ENCODE measurements at places on chromosomes 12 and 14.

DNA sequence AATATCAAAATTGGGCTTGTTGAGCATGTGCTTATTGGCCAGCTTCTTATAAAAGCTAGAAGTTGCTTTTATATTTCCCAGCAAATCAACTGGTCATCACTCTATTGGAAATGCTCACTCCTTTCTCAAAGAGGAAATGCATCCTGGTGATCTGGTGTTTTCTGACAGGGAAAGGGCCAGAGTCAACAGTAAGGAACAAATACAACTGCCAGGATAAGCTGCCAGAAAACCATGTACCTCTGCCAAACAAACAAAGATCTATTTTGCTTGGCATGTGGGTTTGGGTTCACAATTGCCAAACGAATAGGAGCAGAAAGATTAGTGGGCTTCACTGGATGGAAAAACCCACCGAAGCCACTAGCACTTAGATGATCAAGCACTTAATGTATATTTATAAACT is 126.9 kb upstream of the PDZRN4 start:
- no peak for DNase-seq

DNA sequence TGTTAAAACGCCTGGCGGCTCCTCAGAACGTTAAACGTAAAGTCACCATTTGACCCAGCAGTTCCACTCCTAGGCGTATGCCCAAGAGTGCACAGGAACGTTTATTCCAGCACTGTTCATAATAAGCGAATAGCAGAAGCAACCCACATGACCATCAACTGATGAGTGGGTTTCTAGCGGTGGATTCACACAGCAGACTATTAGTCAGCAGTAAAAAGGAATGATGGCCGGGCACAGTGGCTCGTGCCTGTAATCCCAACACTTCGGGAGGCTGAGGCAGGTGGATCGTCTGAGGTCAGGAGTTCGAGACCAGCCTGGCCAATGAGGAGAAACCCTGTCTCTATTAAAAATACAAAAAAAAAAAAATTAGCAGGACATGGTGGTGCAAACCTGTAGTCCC is 22.4 kb upstream of the FBRSL1 start:
- no peak for DNase-seq

DNA sequence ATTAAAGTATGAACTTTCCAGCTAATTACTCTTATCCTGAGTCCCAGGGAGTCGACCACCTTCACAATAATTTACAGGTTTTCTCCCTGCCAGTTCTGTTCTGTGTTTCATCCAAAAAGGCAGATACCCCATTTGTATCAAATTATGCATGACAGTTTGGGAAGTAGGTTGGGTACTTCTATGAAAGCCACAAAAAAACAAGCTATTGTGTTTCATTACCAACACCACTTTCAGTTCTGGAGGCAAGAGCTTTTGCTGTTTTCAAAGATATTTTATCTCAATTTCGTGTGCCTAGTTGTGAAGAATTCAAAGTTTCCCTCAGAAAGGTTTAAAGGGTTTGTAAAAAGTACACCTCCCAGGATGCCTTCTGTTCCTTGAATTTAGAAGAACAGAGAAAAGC is 557.4 kb downstream of the FLRT2 start:
- DNase-seq: no peak

DNA sequence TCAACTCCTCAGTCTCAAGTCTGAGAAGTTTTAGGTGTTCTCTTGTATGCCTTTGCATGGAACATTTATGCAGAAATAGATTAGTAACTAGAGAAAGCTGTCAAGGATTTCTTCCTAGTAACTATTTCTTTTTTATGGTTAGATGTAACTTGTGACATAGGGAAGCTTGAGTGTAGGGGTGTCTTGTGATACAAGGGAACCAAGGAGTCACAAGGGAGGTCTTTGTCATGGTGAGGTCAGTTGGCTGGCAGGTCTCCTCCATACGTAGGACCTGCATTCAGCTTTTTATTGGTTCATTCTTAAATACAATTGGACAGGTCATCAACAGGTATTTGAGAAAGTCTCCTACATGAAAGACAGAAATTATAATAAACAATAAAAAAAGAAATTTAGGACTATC is 394.0 kb upstream of the CCDC196 start:
- no peak for DNase-seq

- DNase-seq: no peak
These were observed 122.2 kb upstream of the CCDC175 start for GRCh38 chr14:59698793-59699192.

- no peak for DNase-seq
These were observed 235.0 kb downstream of the AACS start for GRCh38 chr12:125300249-125300648.

DNA sequence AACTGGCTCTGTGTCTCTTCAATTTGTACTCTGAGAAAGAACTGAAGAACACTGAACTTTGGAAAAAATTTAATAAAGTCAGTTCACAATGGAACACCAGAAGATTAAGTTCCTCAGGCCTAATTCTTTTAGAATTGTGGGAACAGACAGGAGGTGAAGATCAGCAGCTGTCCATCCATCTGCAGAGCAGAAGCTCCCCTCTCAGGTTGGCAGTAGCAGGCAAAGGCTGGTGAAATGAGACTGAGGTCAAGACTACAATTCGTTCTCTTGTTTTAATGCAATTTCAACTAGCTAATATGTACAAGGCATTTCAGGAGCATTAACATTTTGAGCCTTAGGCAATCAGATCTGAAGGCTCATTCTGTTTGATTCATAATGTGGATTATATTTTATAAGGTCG is 10.3 kb upstream of the TRHDE start:
- no peak for DNase-seq

DNA sequence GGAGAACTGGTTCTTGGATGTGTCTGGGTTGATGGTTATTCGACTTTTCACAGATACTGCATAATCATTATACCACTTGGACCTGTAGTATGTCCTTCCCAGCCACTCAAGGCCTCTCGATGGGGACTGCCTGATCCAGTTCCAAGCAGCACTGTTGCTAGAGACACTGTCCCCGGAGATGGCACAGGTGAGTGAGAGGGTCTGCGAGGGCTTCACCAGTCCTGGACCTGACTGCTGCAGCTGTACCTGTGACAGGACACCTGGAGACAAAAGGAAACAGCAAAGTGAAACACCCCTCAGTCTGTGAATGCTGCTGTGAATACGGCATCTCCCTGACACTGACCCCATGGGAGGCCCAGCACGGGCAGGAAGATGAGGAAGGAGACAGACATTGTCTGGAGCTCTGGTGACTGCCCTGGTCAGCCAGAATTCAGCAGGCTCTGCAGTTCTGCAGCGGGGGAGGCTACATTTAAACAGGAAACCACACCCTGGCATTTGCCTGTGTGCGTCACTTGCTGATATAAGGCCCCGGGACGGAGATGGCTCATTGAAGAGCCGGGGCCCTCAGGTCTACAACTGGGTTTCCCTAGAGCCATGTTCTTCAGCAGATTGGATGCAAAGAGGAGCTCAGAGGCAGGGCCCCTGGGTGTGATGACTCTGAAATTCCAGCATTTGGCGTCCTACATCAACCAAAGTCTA is 413.6 kb downstream of the TMEM121 start:
- no peak for DNase-seq

GRCh38 chr12:47274760-47275159 is 195.0 kb upstream of the AMIGO2 start:
- DNase-seq: no peak

DNA sequence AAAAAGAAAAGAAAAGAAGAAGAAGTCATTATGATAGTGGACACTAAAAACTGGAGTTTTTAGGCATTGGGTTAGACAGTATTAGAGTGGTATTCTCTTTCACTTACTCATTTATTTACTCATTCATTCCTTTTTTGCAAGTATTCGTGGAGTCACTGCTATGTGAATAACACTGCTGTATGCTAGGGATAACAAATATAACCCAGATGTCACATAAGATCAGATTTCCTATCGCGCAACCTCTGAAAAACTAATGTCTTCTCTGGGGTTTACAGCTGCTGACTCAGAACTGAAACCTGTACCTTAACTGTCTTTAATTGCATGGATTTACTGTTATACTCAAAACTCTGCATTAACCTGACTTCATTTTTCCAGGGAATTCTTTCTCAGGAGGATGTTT is 353.7 kb downstream of the LRIG3 start:
- DNase-seq: no peak

GRCh38 chr14:95575840-95576473 is 41.1 kb downstream of the GLRX5 start:
- DNase-seq: no peak

GRCh38 chr14:68401855-68402254 is 391.0 kb downstream of the ZFP36L1 start:
- no peak for DNase-seq

DNA sequence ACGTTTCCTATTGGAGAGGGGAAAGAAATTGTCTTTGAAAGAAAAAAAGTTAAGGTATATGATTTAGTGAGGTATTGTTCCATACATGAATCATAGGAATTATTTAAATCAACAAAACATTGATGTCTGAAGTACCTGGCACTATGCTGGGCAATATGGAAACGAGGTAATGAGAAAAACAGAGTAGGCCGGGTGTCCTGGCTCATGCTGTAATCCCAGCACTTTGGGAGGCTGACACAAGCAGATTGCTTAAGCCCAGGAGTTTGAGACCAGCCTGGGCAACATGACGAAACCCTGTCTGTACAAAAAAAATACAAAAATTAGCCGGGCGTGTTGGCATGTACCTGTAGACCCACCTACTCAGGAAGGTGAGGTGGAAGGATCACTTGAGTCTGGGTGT is 45.9 kb downstream of the AEBP2 start:
- no peak for DNase-seq

- no peak for DNase-seq
These were observed 107.4 kb downstream of the PRICKLE1 start for GRCh38 chr12:42482041-42482747.

DNA sequence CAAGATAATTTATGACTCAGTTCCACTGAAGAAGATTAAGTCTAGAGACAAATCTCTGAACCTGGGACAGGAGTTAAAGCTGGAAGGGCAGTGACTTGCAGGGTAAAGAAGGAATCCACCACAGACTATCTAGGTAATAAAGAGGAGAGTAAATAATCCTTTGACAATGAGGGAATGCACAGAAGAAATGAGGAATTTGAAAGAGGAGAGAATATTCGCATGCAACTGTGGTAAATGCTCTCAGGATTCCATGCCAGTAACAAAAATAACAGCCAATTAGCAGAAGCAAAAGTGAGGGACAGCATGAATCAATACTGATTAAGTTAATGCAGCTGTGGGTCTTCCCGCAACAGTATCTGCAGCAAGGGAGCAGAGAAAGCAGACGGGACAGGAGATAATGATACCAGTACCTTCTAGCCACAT is 77.0 kb downstream of the KITLG start:
- DNase-seq: no peak

- no peak for DNase-seq
These were observed 288.0 kb downstream of the DPF3 start for GRCh38 chr14:72605921-72606220.

DNA sequence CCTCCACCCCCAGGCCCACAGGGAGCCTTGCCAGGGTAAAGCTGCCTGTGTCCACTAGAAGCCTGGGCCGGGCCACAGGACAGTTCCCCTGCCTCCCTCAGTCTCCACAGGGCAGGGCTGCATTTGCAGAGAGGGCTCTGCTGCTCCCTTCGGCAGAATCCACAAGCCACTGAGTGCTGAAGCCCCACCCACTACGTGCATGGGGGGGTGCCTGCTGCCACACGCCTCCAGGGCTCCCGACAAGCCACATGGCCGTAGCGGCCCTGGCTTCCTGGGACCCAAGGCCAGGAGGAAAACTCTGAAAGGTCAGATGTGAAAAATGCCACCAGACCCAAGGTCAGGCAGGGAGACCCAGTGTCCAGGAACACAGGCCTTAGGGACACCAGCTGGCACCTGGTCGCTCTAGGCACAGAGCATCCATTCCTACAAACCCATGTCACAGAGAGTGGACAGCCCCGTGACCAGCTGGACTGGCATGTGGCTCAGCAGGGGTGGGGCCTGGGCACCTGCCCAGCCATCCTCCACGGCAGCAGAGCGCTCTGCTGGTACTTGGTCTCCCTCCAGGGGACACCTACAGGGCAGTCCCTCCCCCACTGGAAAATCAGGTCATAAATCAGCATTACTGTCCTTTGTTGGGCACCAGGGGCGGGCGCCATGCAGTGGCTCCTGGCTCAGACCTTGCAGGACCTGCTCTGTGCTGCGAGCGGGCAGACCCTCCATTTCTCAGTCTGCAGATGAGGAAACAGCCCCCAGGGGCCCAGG is 42.9 kb downstream of the CCDC85C start:
- DNase-seq: no peak

DNA sequence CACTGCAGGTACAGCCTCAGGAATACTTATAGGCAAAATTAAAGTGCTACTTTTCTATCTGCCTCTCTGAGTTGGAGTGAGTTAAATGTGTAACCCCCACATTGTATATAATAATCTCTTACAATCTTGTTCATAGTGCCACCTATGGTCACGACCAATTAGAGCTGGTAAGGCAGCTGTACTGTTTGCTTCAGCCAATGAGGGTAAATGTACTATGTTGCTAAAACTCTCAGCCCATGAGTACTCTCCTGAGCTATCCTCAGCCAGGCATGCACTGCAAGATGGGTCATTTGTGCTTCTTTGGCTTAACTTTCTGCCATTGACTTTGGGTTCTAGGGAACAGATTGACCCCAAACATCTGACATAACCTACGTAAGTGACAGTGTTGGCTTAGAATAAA is 15.0 kb upstream of the MDM2 start:
- no peak for DNase-seq

- DNase-seq: no peak
These were observed 112.3 kb downstream of the PAPOLA start for GRCh38 chr14:96614481-96614881.

DNA sequence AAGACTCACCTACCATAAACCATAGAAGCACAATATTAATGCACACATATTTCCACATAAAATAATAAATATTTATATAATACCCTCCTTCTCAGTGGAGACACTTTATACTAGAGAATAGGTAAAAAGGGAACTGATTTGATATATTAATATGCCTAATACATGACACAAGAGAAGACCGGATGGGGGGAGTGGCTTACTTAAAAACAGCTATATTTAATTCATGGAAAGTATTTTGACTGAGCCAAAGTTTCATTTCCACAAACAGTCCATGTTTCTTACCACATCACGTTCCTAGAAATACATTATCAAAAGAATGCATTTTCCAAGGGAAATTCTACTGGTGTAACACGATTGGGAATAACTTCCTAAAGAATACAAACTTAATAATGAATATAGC is 63.4 kb downstream of the ITPR2 start:
- DNase-seq: no peak

DNA sequence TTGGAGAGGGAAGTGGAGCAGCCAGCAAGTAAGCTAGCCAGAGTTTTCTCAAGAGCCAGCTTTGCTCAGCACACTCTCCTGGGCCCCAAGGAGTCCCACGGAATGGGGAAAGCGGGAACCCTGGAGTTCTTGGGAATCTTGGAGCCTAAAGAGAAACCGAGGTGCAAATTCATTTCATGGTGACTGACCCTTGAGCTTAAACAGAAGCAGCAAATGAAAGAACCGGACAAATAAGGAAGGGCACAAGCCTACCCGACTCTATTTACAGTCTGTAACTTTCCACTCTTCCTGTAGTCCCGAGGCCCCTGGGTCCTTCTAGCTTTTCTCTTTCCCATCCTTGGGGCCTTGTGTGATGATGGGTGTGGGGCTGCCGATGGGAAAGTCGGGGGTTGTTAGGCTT is 18.1 kb upstream of the TIGAR start:
- DNase-seq: no peak

- DNase-seq: no peak
These were observed 83.2 kb upstream of the SLC38A2 start for GRCh38 chr12:46455648-46456352.

GRCh38 chr14:68616221-68616902 is 176.5 kb downstream of the ZFP36L1 start:
- DNase-seq: no peak

GRCh38 chr14:103341250-103342129 is 7.5 kb downstream of the EIF5 start:
- DNase-seq: no peak

Data from stimulated activated CD8-positive, alpha-beta memory T cell treated with anti-CD3 and anti-CD28 coated beads, Interleukin-7, amount 100 ng/mL, for 4 hours (primary cell).